Stimulated activated CD8-positive, alpha-beta memory T cell treated with anti-CD3 and anti-CD28 coated beads, Interleukin-15, amount 100 ng/mL, for 48 hours (primary cell): ENCODE measurements at places on chromosomes 1 and 21.

DNA sequence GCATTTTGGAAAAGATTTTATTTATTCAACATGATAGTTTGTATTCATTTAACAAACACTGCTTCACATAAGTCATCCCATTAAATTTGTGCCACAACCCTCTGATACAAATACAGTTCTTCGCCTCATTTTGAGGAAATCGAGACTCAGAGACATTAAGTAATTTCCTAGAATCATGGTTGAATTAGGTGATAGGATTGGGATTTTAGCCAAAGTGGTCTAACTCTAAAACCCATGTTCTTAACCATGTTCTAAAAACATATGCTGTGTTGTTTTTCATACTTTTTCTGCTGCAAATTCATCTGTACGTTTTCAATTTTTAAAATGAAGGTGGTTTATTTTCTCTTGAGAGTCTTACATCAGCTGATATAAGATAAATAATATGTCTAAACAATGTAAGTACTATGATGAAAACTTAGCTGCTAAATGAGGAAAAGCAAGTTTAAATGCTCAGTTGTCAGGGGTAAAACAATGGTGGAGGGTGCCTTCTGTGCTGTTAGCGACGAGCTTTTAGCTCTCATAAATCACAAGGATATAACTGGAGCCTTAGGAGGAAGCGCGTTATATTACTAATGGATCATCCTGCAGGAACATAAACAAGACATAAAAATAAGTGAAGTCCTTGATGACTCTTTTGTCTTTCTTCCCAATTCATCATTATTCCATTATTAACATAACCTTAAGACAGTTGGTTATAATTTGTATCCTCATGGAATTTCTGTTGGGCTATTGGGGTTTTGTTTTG lies 97.7 kb downstream of the CACHD1 start:
- no peak for DNase-seq

GRCh38 chr1:117615474-117615873 lies 9.6 kb downstream of the TENT5C start:
- DNase-seq = peak; percentile 21

DNA sequence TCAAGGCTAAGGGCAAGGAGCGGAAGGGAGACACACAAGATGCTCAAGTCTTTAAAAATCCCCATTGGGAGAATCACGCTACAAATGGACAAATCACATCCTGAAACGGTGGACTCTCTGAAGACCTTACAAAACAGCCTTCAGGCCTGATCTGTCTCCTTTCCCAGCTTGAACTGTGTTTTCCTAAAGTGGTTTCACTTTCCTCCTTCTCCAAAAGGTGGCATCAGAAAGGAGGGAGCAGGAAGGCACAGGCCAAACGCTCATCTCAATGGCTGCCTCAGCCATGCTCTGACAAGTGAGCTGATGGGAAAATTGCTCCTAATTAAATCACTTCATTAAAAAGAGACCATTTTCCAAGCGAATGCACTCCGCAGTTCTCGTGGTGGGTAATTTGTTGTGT lies 47.7 kb downstream of the UTP25 start:
- DNase-seq = no peak

- no peak for DNase-seq
Observed at GRCh38 chr1:209368864-209369598, 214.5 kb upstream of the CAMK1G start.

GRCh38 chr1:160046494-160047110 lies 14.8 kb upstream of the PIGM start:
- DNase-seq = no peak

- no peak for DNase-seq
Observed at GRCh38 chr1:44822131-44822701, 13.9 kb downstream of the BTBD19 start.

DNA sequence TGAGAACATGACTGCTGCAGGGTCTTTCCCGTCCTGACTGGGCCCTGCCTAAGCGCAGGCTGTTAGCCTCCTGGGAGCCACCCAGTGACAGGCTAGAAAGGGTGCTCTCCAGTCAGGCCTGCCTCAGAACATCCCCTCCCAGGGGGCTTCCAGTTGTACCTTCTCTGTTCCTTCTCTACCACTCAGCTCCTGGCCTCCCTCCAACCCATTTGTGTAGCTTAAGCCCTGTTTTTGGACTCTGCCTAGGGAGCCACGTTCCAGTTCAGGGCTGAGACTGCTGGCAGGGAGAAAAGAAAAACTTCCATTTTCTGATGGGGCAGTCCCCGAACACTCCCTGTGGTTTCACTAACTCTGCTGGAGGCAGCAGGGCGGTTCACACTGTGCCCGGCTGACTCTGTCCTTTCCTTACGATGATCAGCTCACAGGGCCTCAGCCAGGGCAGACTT lies 15.3 kb upstream of the POU3F1 start:
- DNase-seq = no peak

GRCh38 chr1:75980972-75981897 lies 49.0 kb upstream of the ASB17 start:
- no peak for DNase-seq

DNA sequence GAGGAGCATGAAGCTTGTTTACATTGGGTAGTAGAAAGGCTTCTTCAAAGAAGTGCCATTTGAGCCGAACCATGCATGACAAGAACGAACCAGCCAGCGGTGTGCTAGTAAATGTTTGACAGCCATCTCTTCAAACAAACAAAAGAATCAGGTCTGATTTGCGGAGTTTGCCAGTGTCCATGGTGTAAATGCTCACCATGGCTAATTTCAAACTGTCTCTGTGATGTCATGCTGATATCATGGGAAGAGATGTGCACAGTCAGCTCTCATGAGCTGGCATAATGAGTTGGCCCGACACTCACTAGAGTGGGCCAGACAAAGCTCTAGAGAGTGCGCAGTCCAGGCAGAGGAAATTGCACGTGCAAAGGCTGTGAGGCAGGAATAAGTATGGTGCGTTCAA lies 101.1 kb downstream of the KAZN start:
- no peak for DNase-seq
